Naive thymus-derived CD4-positive, alpha-beta T cell (primary cell): ENCODE measurements at places on chromosomes 6 and 20. TPM values are rescaled to one million over a fixed set of nuclear protein-coding genes. Genes with fewer than 3 reads are reported as not detected.

CRISP2 gene
- total RNA-seq = not detected

SCUBE3 gene
- total RNA-seq = not detected

PPIL6 gene
- total RNA-seq = 0.13 TPM

TMEM30A gene
- total RNA-seq = 40.6 TPM

SIRPB1 gene
- total RNA-seq = 28.2 TPM
